A549 treated with CORT108297 at 1 μM for 4 hours (cell line): ENCODE measurements at places on chromosomes 1 and 21. TPM values are rescaled to one million over a fixed set of nuclear protein-coding genes. Genes with fewer than 3 reads are reported as not detected.

Gene CRYAA
- 0.18 TPM in 1 of 5 replicates, not detected in the others for total RNA-seq

Gene WLS
- 17.4 to 24.2 TPM (median 18.8 TPM) in 5 replicates for total RNA-seq

Gene CLCA4
- total RNA-seq = not detected in 5 replicates

Gene PHTF1
- total RNA-seq = 14.8 to 16.0 TPM (median 15.6 TPM) in 5 replicates

Gene THEM5
- total RNA-seq = not detected in 5 replicates

Gene CXADR
- 7.4 to 9.7 TPM (median 8.6 TPM) in 5 replicates for total RNA-seq
